ENCODE measurements at places on chromosomes 13 and 19. TPM values are rescaled to one million over a fixed set of nuclear protein-coding genes. Genes with fewer than 3 reads are reported as not detected.

DNA sequence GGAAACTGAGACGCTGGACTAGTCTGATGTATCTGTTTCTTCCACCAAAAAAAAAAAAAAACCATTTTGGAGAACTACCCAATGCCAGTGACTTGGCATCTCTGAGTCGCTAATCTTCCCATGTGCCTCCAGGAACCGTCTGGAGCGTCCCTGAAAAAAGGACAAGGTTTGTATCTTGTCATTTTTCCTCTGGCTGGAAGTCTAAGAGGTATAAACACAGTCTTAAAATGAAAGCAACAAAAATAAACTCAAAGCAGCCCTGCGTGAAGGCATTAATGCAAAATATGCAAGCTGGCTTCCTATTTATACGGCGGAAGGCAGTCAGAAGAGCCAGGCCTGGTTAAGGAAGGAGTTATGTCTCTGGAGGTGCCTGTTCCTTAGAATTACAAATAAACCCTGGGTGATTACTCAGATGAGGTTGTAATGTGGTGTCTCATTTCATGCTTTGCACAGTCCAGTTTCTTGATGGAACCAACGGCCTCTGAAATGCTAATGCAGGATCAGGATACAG, 20.3 kb downstream of the ACTN4 start:
- no peak for DNase-seq

- peak; percentile 37 for DNase-seq
Observed at GRCh38 chr13:39777527-39778061, 122.1 kb downstream of the COG6 start.

LAIR2 gene
- 0.97 TPM for total RNA-seq

CCDC124 gene
- 34.2 TPM for total RNA-seq

FFAR1 gene
- not detected for total RNA-seq
